ENCODE measurements at places on chromosomes 13 and 19. TPM values are rescaled to one million over a fixed set of nuclear protein-coding genes. Genes with fewer than 3 reads are reported as not detected.

- no peak for DNase-seq
Measured at GRCh38 chr19:55176076-55176475, 4.0 kb downstream of the SYT5 start.

GRCh38 chr19:4567584-4568071 is 8.1 kb upstream of the SEMA6B start:
- DNase-seq: no peak

DNA sequence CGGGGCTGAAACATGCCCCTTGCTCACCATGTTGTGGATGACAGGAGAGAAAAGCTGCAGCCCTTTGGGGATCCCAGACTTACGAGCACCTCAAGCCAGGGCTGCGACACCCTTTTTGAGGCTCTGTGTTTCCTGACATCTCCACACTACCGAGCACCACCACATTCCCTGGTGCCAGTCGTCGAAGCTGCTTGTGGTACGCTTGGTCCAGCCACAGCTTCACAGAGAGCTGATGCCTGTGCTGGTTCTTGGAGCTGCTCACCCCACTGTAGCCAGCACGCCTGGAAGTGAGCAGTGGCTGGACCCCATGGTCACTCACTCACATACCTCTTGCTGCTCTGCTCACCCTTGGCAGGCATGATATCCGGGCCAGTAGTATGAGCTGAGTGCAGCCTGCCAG is 367.5 kb downstream of the SLITRK6 start:
- no peak for DNase-seq

DNA sequence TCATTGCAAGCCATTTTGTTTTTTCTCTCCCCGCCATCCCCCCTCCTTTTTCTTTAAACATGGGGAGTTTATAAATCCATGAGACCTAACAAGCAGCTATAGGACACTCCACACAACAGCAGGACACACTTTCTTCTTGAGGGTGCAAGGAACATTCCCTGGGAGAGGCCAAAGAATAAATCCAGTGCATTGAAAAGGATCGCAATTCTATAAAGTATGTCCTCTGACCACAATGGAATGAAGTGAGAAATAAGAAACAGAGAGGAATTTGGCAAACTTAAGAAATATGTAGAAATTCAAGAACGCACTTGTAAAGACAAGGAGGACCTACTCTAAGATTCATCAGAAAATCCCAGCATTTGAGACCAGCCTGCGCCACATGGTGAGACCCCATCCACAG is 11.9 kb downstream of the KLF2 start:
- no peak for DNase-seq

The HSD17B14 gene
- 27.4 TPM for polyA plus RNA-seq

The C19orf33 gene
- 5.5 TPM for polyA plus RNA-seq

The NFIX gene
- 14.6 TPM for polyA plus RNA-seq

The LSR gene
- 46.0 TPM for polyA plus RNA-seq

The ZNF492 gene
- 4.1 TPM for polyA plus RNA-seq

DNA sequence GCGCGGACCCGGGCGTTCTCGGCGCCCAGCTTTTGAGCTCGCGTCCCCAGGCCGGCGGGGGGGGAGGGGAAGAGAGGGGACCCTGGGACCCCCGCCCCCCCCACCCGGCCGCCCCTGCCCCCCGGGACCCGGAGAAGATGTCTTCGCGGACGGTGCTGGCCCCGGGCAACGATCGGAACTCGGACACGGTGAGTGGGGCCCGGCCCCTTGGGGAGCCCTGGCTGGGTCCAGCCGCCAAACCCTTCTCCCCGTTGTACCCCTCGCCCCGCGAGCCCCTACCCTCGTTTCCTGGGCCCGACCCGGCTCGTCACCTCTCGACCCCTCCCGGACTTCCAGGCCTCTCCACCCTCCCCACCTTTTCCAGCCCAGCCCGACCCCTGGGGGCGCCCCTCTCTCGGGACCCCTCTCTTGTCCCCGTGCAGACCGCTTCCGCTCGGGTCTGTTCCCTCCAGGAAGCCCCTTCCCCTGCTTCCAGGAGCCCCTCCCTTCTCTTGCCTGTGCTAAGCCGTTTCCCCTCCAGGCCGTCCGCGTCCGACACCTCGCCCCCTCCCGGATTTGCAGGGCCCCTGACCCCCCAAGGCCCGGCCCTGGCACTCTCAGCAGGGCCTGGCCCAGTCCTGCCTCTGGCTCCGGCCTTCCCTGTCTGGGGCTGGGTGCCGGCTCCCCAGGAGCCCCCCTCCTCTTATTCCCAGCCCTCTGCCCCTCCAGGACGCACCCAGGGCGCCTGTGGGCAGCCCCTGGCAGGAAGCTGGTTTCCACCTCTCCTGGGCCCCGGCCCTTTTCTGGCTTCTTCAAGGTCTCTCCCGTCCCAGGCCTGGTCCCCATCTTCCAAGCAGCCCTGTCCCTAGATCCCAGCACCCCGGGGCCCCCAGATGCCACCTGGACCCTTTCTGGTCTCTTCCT is 632 bp downstream of the MARK4 start:
- DNase-seq: no peak

GRCh38 chr13:112145551-112146360 is 78.8 kb downstream of the SOX1 start:
- no peak for DNase-seq

DNA sequence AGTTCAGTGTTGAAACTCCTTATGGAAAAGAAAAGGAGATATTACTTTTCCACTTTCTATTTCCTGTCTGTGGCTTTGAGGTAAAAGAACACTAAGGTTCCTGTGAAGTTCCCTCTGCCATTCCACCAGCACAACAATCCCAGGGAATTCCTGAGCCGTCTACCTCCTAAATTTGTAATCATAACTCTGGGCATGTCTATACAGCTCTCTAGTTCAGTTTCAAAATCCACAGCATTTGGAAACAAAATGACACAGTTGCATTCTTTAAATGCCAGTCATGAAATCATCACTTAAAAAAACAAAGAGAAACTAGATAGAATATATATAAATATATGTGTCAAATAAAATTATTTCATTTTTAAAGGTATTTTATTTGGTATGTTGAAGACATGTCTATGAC is 9.0 kb upstream of the THSD1 start:
- no peak for DNase-seq

Data from left kidney (tissue), 8 donors.